Hypothalamus (tissue), 51 donors: ENCODE measurements at places on chromosomes 6 and 20.

GRCh38 chr6:111175109-111175508 is 87.8 kb downstream of the SLC16A10 start:
- no peak for DNase-seq

DNA sequence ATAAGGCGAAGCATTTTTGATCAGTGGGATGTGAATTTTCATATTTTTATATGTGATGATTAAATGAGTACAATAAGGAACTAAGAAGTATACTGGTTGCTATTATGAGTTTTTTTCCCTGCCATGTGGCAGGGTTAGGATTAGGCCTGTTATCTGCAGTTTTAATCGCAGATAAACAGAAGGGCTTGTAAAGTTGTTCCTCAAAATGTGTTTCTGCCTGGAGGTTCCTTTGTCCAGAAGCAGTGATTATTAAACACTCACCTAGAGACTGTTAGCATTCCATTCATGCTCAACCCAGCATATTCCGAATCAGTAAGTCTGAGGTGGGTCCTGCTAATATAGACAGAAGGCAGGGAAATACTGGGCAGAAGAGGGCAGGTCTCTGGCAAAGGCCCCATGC is 316.0 kb downstream of the CLIC5 start:
- no peak for DNase-seq

DNA sequence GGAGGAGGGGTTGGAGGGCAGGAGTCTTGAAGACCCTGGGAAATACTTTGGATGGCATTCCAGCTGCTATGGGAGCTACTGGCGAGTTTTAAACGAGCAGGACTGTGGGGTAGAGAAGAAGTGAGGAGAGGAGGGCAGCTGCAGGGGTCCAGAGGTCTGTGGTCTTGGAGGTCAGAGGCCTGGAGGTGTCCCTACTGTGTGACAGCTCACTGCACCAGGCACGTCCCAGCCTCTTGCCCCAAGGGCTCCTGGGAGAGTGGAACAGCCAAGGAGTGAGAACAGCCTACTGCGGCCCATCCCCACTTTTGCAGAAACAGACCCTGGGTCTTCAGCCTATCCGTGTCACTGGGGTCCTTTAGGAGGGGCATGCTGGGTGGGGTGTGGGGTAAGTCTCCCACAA is 2.9 kb upstream of the NOL4L start:
- DNase-seq: no peak

- DNase-seq: no peak
Observed at GRCh38 chr6:19772891-19773290, 64.3 kb upstream of the ID4 start.

DNA sequence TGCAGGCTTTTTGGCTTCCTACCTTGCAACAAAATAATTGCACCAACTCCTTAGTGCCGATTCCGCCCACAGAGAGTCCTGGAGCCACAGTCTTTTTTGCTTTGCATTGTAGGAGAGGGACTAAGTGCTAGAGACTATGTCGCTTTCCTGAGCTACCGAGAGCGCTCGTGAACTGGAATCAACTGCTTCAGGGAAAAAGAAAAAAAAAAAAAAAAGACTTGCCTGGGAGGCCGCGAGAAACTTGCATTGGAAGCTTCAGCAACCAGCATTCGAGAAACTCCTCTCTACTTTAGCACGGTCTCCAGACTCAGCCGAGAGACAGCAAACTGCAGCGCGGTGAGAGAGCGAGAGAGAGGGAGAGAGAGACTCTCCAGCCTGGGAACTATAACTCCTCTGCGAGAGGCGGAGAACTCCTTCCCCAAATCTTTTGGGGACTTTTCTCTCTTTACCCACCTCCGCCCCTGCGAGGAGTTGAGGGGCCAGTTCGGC is 420 bp downstream of the SOX4 start:
- DNase-seq: no peak

GRCh38 chr20:20371681-20372080 is 3.8 kb downstream of the INSM1 start:
- DNase-seq: no peak
